ENCODE measurements at places on chromosomes 2 and 18. TPM values are rescaled to one million over a fixed set of nuclear protein-coding genes. Genes with fewer than 3 reads are reported as not detected.

DNA sequence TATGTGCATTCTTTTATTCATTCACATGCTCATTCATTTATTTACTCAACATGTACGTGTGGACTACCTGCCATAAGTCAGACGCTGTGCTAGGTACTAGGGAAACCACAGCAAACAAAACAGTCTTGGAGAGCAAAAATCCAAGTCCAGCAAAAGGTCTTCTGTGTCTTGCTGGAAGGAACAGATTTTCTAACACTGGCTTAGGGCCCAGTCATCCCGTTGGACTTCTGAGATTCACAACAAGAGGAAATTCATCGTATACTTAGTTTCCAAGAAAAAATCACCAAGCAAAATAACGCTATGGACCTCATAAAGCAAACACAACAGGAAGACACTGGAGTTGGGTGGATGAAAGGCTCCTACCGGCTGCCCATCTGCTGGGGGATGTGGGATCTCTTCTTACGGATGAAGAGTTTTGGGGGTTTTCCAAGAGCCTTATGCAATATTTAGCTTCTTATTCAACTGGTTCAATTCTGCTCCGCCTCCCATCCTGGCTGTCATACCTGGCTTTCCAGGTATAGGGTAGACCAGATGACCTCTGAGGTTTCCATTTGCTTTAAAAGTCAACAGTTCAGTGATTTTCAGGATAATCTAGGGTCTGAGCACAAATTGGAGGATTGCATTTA, 262.7 kb downstream of the HAUS1 start:
- DNase-seq: no peak
- no peak overlapping the region for H3K27ac ChIP-seq
- H3K27me3 ChIP-seq: no peaks in the 10 kb centered on the region
- no peaks in the 10 kb centered on the region for H3K36me3 ChIP-seq

DNA sequence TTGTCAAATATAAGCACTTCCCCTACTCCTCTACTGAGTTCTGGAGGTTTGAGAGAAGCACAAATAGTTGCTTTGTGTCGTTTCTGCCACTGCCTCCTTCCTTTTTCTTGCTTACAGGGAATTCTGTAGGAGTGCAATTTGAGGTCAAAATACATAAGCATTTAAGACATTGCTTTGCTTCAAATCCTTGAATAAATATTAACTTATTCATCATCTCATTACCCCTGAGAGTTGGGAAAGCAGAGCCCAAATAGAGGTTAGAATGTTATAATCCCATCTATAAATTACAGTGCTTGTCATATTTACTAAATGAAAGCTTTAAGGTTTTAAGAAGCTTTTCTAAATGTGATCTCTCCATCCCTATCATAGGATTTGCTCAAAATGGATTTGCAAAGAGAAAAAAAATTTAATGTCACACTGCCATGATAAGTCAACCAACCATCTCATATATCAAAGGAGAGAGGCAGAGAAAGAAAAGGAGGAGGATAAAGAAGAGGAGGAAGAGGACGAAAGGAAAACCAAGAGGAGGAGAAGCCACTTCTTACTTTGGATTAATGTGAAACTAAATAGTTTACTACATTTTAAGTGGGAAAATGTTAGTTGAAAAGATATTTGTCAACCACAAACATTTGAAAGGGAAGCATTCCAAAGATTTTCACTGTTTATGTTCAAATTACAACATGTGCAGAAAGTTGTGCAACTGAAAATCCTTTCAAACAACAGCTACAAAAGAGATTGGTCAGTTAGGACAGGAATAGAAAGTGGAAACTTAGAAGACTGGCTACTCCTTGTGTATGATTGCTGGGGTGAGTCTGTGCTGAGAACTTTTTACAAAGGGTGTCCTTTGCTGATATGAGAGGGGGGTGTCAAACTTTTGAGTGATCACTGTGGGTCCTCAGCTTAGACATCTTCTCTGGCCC, 277.3 kb upstream of the FN1 start:
- H3K4me3 ChIP-seq: no peak overlapping the region
- no peak for DNase-seq
- H3K27me3 ChIP-seq: no peaks in the 10 kb centered on the region
- no peaks in the 10 kb centered on the region for H3K36me3 ChIP-seq
- H3K27ac ChIP-seq: no peak overlapping the region

DNA sequence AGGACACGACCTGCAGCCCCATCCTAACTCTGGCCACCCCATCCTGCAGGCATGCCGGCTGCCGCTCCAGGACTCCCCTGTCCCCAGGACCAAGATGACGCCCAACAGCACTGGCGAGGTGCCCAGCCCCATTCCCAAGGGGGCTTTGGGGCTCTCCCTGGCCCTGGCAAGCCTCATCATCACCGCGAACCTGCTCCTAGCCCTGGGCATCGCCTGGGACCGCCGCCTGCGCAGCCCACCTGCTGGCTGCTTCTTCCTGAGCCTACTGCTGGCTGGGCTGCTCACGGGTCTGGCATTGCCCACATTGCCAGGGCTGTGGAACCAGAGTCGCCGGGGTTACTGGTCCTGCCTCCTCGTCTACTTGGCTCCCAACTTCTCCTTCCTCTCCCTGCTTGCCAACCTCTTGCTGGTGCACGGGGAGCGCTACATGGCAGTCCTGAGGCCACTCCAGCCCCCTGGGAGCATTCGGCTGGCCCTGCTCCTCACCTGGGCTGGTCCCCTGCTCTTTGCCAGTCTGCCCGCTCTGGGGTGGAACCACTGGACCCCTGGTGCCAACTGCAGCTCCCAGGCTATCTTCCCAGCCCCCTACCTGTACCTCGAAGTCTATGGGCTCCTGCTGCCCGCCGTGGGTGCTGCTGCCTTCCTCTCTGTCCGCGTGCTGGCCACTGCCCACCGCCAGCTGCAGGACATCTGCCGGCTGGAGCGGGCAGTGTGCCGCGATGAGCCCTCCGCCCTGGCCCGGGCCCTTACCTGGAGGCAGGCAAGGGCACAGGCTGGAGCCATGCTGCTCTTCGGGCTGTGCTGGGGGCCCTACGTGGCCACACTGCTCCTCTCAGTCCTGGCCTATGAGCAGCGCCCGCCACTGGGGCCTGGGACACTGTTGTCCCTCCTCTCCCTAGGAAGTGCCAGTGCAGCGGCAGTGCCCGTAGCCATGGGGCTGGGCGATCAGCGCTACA, 2.1 kb downstream of the GPBAR1 start:
- H3K36me3 ChIP-seq: peaks cover 7% of the 10 kb centered on the region
- no peak for DNase-seq
- H3K4me1 ChIP-seq: no peaks in the 10 kb centered on the region
- H3K27ac ChIP-seq: no peak overlapping the region
- H3K4me3 ChIP-seq: no peak overlapping the region

DNA sequence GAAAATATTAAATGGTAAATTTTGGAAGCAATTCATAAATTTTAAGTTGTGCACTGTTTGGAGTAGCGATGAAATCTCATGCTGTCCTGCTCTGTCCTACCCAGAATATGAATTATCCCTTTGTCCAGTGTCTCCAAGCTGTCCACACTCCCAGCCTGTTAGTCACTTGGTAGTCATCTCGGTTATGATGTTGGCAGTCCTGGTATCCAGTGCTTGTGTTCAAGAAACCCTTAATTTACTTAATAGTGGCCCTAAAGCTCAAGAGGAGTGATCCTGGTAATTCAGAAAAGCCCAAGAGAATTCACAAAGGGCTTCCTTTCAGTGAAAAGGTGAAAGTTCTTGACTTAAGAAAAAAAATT, 71.8 kb upstream of the STAM2 start:
- no peak overlapping the region for H3K27ac ChIP-seq
- no peak overlapping the region for H3K4me3 ChIP-seq
- no peaks in the 10 kb centered on the region for H3K4me1 ChIP-seq

DNA sequence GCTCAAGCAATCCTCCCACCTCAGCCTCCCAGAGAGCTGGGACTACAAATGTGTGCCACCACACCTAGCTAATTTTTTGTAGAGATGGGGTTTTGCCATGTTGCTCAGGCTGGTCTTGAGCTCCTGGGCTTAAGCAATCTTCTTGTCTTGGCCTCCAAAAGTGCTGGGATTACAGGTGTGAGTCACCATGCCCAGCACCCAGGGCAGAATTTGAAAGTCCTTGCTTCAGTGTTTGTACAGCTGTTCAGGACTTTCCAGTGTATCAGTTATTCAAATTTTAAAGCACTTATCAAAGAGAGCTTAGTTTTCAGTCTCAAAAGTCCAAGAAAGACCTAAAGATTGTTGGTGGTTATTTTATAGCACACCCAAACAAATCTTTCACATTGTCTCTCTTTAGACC, 43.6 kb upstream of the VPS54 start:
- peaks cover 19% of the 10 kb centered on the region for H3K4me1 ChIP-seq
- no peaks in the 10 kb centered on the region for H3K36me3 ChIP-seq
- no peak overlapping the region for H3K27ac ChIP-seq

DNA sequence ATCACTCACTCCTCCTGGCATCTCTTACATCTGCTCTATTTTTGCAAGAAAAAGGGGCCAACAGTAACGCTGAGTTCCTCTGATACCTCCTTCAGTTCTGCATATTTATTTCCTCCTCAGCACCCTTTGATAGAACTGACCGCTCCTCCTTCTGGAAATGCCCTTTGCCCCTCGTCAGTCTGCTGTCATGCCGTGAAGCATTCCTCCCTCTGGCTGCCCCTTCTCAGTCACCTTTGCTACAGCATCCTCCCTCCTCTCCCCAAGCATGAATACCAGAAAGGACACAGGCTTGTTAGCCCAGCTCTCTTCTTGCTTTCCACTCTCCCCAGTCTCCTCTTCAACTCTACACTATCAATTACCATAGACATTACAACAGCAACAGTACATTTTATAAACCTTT, 135.4 kb downstream of the NBAS start:
- no peaks in the 10 kb centered on the region for H3K4me1 ChIP-seq
- H3K4me3 ChIP-seq: no peak overlapping the region
- no peaks in the 10 kb centered on the region for H3K36me3 ChIP-seq
- no peak overlapping the region for H3K27ac ChIP-seq
- no peaks in the 10 kb centered on the region for H3K27me3 ChIP-seq

DNA sequence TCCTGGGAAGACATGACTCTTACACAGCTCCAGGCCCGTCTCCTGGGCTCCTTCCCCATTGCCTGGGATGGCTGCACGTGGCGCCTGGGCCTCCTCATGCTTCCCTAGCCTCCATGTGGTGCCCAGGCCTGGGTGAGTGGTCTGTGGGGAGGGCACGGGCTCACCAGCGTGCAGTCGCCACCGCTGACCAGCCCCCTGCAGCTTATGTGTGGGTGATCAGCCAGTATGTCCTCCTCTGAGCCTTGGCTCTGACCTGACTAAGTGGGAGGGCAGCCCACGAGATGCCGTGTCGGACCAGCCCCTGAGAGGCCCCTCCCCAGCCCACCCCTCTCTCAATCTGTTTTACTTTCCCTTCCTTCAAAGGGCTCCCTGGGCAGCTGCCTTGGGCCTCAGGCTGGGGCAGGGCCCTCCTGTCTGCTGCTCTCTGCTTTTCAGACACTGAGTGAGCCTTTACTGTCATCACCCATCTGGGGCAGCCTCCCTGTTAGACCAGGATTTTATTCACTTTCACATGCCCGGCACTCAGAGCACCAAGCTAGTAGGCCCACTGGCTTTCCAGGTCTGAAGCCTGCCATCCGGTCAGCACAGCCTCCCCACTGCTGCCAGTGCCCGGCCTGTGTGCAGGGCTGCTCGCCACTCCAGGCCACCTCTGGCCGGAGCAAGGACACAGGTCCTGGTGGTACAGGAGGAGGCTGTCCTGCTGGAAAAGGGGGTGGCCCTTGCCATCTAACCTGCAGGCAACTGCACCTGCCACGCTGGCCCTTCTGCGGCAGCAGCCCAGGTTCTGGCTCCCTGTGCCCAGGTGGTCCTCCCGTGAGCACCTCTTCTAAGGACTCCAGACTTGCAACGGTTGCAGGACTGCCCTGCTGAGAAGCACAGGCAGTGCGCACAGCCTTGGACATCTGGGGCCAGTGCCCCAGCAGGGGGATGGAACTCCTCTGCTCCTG, 84.9 kb upstream of the HPCAL1 start:
- no peaks in the 10 kb centered on the region for H3K27me3 ChIP-seq
- H3K4me1 ChIP-seq: peaks cover 19% of the 10 kb centered on the region
- no peak for DNase-seq
- no peak overlapping the region for H3K27ac ChIP-seq
- no peak overlapping the region for H3K4me3 ChIP-seq

GRCh38 chr2:177275743-177276055, 11.2 kb upstream of the NFE2L2 start:
- H3K36me3 ChIP-seq: no peaks in the 10 kb centered on the region
- H3K4me1 ChIP-seq: no peaks in the 10 kb centered on the region
- no peak overlapping the region for H3K27ac ChIP-seq
- DNase-seq: no peak
- H3K4me3 ChIP-seq: no peak overlapping the region
- H3K27me3 ChIP-seq: no peaks in the 10 kb centered on the region

GRCh38 chr18:47632970-47633635, 297.4 kb downstream of the SMAD2 start:
- no peak for DNase-seq
- H3K4me1 ChIP-seq: no peaks in the 10 kb centered on the region
- no peak overlapping the region for H3K4me3 ChIP-seq
- peaks cover 21% of the 10 kb centered on the region for H3K27me3 ChIP-seq
- H3K36me3 ChIP-seq: no peaks in the 10 kb centered on the region

- no peak overlapping the region for H3K4me3 ChIP-seq
- no peaks in the 10 kb centered on the region for H3K27me3 ChIP-seq
- no peaks in the 10 kb centered on the region for H3K36me3 ChIP-seq
- no peak overlapping the region for H3K27ac ChIP-seq
- H3K4me1 ChIP-seq: no peaks in the 10 kb centered on the region
- no peak for DNase-seq
Observed at GRCh38 chr2:147398996-147399395, 445.8 kb upstream of the ACVR2A start.

- H3K4me3 ChIP-seq: no peak overlapping the region
- no peak for DNase-seq
- H3K27ac ChIP-seq: no peak overlapping the region
- no peaks in the 10 kb centered on the region for H3K4me1 ChIP-seq
- no peaks in the 10 kb centered on the region for H3K36me3 ChIP-seq
Observed at GRCh38 chr2:35963824-35964223, 391.8 kb upstream of the CRIM1 start.

GRCh38 chr18:74446631-74447403, 10.3 kb downstream of the DIPK1C start:
- no peaks in the 10 kb centered on the region for H3K4me1 ChIP-seq
- H3K4me3 ChIP-seq: no peak overlapping the region
- H3K36me3 ChIP-seq: no peaks in the 10 kb centered on the region
- H3K27ac ChIP-seq: no peak overlapping the region
- peaks cover 100% of the 10 kb centered on the region for H3K27me3 ChIP-seq

The SERPINE2 gene
- 155 TPM for total RNA-seq

The TRIM43 gene
- total RNA-seq: not detected

The SLC4A3 gene
- total RNA-seq: 7.3 TPM

The SIX3 gene
- 1.4 TPM for total RNA-seq

The SCN9A gene
- 5.2 TPM for total RNA-seq

The UGT1A6 gene
- 549 TPM for total RNA-seq
